ENCODE measurements at places on chromosomes 5 and 9.

- no peak for DNase-seq
These were observed 104.6 kb upstream of the MAN2A1 start for GRCh38 chr5:109584986-109585599.

DNA sequence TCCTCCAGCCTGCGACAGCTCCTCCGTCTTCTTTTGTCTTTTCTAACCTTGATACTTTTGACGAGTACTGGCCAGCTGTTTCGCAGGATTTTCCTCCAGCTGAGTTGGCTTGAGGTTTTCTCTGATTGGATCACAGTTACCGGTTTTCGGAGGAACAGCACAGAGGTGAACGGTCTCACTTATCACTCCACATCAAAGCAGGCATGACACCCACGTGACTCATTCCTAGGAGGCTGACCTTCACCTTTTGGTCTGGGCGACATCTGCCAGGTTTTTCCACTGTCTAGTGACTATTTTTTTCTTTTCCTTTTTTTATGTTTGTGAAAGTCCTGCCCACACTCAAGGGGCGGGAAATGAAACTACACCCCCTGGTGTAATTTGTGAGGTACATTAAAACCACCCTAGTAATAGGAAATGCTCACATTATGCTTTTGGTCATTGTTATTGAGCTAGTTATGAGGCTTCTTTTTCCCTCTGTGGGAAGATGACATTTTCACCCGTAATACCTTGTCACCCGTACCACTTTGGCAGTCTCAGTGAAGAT is 319.2 kb downstream of the GADD45G start:
- DNase-seq: no peak

DNA sequence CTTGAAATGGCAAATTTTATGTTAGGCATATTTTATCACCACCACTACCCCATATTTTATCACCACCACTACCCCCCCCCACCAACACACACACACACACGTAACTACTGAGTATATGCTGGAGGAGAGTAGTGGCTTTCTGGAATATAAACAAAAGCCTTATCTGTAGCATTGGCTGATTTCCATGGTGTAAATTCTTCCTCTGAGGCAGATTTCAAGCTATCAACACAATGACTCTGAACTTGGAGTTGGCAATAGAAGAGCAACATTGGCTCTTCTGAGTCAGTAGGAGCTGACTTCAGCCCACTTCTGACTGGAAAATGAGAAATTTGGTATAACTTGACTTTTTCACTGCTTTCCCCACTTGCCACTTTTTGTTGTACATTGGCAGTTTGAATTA is 143.0 kb downstream of the CAVIN4 start:
- no peak for DNase-seq

GRCh38 chr9:9337129-9337528 is 1275.7 kb downstream of the PTPRD start:
- DNase-seq: no peak

DNA sequence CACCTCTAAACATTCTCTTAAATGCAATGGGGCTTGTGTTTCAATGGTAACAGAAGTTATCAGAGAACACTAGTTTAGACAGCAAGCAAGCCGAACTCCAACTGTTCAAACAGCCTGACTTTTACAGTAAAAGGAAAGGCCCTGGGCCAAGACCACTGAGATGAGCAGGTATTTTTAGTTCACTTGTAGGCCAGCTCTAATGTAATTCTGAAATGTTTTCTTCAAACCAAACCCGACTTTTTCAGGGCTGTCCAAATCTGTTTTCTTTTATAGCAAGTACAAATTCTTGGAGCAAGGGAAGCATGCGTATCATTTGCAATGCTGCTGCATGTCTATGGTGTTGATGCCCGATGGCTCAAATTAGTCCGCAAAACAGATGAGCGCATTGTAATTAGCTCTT is 192.9 kb downstream of the SLF1 start:
- no peak for DNase-seq

- no peak for DNase-seq
These were observed 697.3 kb downstream of the TLR4 start for GRCh38 chr9:118401546-118401945.

- no peak for DNase-seq
These were observed 12.8 kb downstream of the FGFR4 start for GRCh38 chr5:177099422-177100093.

GRCh38 chr9:95406121-95406520 is 88.6 kb upstream of the FANCC start:
- DNase-seq: no peak

- no peak for DNase-seq
These were observed 158.8 kb downstream of the MEF2C start for GRCh38 chr5:88724201-88724600.
